ENCODE measurements at places on chromosomes 3 and 15.

GRCh38 chr3:145869958-145870357 is 291.0 kb downstream of the PLOD2 start:
- DNase-seq = no peak

DNA sequence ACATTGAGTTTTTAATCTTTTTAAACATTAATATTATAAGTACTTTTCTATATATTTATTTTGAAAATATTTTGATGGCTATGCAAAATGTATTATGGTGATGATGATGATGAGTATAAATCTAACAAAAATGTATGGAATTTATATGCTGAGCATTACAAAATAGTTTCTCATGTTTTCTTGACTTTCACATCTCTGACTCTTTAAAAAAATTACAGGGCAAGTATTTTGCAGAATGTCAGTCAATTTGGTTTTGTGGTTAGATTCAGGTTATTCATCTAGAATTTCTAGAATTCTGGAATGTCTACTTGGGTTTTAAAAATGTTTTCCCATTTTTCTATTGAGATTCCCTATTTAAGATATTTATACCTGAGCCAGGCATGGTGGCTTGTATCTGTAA is 41.7 kb upstream of the ANP32A start:
- DNase-seq = no peak

- DNase-seq = peak; percentile 74
Observed at GRCh38 chr15:72155635-72156616, 37.7 kb downstream of the SENP8 start.

DNA sequence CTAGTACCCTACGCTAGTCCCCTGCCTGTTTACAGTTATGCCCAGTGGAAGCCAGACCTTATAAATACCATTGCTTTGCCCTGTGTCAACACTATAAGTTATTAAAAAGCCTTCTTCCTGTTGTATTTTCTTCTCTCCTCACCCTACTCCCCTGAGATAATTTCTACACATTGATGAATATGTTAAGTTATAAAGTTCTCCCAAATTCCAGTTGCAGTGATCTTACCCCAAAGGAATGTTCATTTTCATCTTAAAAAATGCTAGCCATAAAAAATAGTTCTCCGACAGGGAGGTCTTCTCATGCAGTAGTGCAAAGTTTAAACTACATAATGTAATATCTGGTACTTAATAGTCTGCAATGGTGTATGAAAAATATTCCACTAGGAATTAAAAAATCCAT is 58.6 kb downstream of the MAP2K5 start:
- DNase-seq = no peak

DNA sequence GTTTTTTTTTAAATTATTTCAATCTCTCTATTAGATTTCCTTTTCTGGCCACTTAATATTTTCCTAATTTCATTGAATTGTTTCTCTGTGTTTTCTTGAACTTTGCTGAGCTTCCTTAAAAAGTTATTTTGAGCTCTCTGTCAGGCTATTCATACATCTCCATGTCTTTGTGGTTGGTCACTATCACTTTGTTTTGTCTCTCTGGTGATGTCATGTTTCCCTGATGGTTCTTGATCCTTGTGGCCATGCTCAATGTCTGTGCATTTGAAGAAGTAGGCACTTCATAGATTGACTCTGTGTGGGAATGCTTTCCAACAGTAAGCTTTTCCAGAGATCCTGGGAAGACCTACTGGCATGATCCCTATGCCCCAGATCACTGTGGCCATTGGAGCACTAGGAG is 18.6 kb downstream of the CD200R1 start:
- DNase-seq = no peak

- DNase-seq = no peak
Observed at GRCh38 chr15:27398631-27399161, 427.7 kb downstream of the GABRG3 start.

GRCh38 chr3:162134571-162134970 is 638.0 kb downstream of the OTOL1 start:
- no peak for DNase-seq

GRCh38 chr15:93974804-93975481 is 256.4 kb upstream of the MCTP2 start:
- DNase-seq = peak; percentile 27

DNA sequence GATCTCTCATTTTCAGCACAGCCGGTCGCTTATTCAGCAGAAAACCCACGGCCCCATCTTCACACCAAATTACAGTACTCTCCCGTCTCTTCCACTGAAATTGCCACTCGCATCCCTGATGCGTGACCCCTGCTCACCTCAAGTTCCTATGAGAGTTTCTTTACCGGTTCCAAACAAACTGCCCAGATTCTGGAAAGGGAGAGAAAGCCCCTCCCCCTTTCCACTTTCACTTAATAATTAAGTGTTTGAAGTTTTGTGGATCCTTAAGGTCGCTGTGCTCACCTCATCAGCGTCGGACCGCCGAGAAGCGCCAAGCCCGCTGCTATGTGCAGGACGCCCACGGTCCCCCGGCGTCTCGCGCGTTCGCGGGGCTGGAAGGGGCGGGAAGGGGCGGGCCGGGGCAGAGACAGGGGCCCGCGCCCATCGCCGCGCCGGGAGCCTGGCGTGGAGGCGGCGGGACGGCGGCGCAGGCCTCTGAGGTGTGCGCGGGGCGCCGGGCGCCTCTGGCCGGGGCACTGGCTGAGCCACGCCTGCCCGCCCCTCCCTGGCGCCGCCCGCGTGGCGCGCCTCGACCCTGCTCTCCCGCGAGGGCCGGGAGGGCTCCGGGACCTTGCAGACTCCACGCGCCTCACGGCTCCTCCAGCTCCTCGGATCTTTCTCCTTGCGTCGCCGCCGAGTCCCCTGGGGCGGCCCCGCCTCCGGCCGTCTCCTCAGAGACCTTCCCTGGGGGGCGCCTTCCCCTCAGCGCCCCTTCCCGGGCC is at the start of gene GPR156:
GPR156 (minus strand) TSS at position 476 of the 761 bp plus-strand sequence. CDS start 41,124 bp downstream, outside the sequence.
- no peak for DNase-seq

DNA sequence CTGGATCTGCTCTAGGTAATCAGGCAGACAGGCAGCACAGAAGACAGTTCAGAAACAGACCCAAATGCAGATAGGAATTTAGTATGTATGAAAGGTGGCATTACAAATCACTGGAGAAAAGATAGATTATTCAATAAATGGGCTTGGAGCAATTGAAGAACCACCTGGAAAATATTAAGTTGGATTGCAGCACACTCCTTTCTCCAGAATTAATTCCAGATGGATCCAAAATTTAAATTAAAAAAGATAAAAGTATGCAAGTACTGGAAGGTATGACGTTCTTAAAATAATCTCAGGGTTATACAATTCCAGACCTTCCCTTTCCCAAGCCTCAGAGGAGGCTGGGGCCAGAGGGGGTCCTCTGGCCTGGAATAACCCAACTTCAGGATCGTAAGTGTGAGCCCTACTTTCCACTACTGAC is 32.5 kb downstream of the HRH1 start:
- no peak for DNase-seq

DNA sequence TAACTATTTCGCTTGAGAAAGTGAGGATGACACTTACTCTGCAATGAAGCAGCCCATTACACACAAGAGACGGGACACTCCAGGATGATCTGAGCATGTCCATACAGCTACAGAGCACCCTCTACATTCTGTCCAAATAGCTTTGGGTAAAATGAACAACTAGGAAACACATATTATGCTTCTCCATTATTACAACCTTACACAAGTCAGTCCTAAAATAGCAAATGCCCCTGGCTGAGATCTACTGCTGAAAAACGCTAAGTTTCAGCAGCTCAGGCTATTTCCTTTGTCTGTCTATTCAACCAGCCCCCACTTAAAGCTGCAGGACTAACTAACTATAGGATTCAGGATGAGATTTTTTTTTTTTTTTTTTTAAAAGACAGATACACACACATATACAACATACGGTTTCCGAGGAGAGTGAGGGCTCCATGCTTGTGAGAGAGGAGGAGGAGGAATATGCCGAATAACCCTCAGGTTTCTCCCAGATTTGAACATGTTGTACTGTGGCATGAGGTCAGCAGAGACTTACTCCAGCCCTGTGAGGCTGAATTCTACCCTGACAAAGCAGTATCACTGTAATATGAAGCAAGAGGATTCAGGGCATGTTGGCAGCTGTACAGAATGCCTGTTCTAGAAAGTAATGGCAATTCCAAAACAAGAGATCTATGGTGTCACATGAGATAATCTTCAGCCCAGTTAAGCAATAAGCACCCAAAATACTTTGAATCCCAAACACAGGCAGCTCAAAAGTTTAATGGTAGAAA is 117.3 kb upstream of the PLXND1 start:
- DNase-seq = no peak

DNA sequence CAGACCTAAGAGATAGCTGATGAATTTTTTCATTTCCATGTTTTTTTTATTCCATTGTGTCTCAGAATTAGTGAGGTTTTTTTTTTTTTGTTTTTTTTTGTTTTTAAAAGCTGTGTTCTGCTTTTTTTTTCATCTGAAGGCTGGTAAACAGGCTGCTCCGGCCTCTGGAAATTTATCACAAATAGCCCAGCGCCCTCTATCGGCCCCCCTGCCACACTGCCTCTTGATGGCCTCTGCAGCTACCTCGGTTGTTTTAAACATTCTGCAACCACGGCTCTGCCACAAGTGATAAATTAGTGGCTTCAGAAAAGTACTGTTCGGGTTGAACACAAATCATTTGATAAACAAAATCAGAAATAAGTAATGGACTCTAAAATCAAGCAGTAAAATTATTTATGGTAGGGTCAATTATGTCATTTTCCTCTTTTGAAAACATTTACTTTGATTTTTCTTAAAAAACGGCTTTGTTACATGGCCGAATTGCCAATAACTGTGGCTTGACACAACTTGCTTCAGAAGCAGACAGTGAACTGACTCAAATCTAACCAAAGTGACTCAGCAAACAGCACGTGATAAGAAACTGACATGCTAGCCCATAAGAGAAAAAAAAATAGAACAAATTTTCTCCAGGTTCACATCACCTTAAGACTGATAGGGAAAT is 87.8 kb downstream of the RSL24D1 start:
- peak; percentile 22 for DNase-seq

DNA sequence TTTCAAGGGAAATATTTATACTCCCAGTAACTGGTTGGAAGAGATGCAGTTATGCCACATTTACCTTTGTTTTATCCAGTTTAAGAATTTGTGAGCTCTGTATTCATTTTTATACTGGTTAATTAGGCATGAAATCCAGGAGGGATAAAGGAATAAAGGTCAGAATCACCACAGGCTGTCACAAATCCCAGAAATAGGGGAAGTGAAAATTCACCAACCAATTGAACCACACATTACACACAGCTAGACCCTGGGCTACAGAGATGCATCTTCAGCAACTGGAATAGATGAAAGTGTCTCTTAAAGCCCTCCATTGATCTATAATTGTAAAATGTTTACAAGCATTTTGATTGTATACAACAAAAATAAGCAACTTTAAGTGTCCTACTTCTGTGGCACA is 18.5 kb downstream of the SERPINI1 start:
- no peak for DNase-seq

GRCh38 chr3:191005790-191006189 is 143.3 kb upstream of the GMNC start:
- DNase-seq = no peak

DNA sequence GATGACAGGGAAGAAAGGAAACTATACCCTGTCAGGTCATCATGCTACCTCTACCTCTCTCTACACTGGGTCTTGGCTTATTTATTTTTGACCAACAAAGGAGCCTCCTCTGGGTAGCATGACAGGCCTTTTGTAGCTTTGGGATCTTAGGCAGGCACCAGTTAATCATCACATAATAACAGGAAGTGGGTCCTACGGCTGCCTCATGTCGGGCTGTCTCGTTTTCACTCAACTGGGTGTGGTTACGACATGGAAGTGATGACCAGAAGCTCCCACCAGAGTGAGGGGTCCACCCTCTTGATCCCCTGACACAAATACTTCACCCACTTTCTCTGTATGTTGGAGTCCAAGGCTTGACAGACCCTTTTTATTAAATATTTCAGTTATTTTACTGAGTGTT is 105.3 kb downstream of the CD47 start:
- DNase-seq = no peak

DNA sequence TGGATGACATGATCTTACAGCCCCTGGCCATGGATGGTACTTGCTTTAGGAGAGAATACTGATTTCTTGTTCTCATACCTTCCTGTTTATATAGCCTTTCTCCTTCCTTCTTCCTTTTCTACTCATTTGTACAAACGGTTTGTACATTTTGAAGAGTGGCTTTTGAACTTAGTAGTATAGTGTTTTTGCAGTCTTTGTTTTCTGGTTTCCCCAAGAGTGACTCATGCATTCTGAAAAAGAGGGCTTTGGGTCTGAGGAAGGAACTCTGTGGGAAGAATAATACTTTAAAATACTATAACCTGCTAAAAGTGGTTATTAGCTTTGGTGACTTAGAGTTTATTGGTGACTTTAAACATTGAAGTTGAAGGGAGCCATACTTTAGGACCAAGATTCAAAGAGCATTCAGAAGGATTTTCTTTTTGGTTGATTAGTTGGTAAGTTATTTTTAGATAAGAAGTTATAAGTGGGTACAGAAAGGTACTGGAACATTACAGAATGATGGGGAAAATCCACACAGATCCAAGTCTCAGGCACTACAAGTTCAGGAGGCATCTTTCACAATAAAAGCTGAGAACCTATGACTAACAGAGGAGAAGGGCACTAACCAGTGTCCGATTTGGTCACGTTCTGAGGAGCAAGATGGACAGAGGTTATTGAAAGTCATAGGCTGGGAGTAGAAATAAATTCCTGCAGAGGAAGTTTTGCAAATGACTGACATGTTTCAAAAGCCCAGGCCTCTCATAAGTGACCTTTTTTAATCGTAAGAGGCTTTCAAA is 369.6 kb upstream of the AZI2 start:
- no peak for DNase-seq

GRCh38 chr3:2543247-2543646 is 444.6 kb downstream of the CNTN4 start:
- DNase-seq = no peak

GRCh38 chr15:48628832-48629231 is 16.7 kb downstream of the FBN1 start:
- DNase-seq = no peak

GRCh38 chr15:34583399-34584329 is at the start of gene GOLGA8B:
GOLGA8B (minus strand) TSS chr15:34583651; CDS start chr15:34535912, 47,739 bp downstream.
- DNase-seq = no peak

- no peak for DNase-seq
Observed at GRCh38 chr3:45048244-45048643, 22.1 kb downstream of the CLEC3B start.

- no peak for DNase-seq
Observed at GRCh38 chr3:10993729-10994065, 1.1 kb downstream of the SLC6A1 start.

GRCh38 chr3:135834465-135834864 is 131.1 kb upstream of the PPP2R3A start:
- no peak for DNase-seq

GRCh38 chr15:36858423-36858822 is 241.9 kb downstream of the MEIS2 start:
- DNase-seq = no peak

DNA sequence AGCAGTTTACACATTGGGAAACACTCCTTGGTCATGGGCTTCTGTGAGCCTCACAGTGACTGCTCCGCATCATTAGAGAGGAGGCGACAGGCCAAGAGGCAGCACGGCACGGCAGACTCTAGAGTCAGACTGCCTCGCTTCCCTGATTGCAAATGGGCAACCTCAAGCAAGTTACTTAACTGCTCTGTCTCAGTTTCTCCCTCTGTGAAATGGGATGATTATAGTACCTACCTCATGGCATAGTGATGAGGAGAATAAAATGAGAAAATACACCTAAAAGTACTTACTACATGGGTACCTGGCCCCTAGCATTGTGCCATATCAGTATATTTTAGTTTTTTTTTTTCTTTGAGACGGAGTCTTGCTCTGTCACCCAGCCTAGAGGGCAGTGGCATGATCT is 4.0 kb upstream of the RCCD1 start:
- no peak for DNase-seq

- DNase-seq = peak; percentile 64
Observed at GRCh38 chr3:159266779-159267178, 464.9 kb downstream of the MFSD1 start.

GRCh38 chr15:89998923-89999675 is 2.0 kb upstream of the ZNF710 start:
- no peak for DNase-seq
